Stimulated activated CD8-positive, alpha-beta memory T cell treated with anti-CD3 and anti-CD28 coated beads, Interleukin-15, amount 100 ng/mL, for 24 hours (primary cell): ENCODE measurements at places on chromosomes 1 and 21.

DNA sequence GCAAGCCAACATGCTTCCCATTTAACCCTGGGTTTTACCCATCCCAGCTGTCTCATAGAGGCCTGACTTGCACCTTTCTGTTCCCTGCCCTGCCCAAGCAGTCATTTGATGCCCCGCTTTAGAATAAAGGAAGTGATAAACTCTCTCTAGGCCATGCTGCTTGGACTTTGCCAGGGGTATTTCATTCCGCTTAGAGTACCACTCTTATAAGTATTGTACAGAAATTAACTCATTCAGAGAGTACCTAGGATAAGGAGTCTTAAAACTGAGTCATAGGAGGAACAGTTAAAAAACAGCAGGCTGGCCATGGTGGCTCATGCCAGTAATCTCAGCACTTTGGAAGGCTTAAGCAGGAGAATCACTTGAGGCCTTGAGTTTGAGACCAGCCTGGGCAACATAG, 21.0 kb upstream of the LYST start:
- no peak for DNase-seq

DNA sequence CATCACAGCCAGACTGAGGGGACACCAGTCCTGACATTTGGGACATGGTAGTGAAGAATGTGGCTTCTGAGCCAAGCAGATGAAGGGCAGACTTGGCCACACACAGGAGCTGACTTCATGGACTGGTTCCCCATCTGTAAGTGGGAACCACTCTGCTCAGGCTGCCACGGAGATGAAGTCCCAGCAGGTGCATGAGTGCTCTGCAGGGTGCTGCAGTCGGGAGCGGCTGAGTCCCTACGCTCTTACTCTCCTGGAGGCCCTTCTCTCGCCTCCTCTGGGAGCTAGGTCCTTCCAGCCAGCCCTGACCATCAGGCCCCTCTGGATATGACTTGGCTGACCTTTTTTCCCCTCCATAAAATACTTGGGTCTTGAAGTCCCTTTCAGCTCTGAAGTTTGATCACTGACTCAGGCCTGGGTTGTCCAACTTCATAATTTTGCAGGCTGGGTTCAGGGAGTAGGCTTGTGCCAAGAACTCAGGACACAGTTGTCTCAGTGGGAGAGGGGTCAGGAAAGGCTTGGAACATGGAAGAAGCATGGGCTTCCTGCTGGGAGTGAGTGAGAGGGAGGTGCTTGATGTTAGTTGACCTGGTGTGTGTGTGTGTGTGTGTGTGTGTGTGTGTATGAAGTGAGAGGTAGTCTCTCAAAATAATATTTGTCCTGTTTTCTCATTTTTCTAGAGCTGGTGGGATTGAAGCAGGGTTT, 21.0 kb upstream of the EPS8L3 start:
- DNase-seq: no peak

GRCh38 chr1:7576946-7577657, 194.0 kb upstream of the VAMP3 start:
- no peak for DNase-seq

GRCh38 chr1:236149003-236149595, 6.8 kb downstream of the GPR137B start:
- no peak for DNase-seq

- DNase-seq: no peak
These were observed 5.2 kb downstream of the GRIK3 start for GRCh38 chr1:37028981-37029617.

DNA sequence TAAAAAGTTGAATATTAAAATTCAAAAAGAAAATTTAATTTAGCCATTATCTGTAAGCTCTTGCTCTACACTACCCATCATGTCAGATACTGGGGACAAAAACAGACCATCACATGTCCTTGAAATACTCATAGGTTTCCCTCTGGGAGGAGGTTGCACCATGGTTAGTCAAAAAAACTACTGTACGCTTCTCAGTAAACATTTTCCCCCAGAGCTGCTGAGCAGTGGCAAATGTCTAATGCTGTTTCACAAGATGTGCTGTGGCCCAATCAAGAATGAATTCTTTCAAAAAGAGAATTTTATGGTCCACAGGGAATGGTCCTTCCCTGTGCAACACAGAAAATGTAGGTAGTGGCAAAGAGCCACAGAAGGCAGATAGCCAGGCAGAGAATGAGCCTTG, 6.1 kb downstream of the SLC25A24 start:
- DNase-seq: no peak

- DNase-seq: no peak
These were observed 2.7 kb downstream of the ZBED6 start for GRCh38 chr1:203797948-203798655.

DNA sequence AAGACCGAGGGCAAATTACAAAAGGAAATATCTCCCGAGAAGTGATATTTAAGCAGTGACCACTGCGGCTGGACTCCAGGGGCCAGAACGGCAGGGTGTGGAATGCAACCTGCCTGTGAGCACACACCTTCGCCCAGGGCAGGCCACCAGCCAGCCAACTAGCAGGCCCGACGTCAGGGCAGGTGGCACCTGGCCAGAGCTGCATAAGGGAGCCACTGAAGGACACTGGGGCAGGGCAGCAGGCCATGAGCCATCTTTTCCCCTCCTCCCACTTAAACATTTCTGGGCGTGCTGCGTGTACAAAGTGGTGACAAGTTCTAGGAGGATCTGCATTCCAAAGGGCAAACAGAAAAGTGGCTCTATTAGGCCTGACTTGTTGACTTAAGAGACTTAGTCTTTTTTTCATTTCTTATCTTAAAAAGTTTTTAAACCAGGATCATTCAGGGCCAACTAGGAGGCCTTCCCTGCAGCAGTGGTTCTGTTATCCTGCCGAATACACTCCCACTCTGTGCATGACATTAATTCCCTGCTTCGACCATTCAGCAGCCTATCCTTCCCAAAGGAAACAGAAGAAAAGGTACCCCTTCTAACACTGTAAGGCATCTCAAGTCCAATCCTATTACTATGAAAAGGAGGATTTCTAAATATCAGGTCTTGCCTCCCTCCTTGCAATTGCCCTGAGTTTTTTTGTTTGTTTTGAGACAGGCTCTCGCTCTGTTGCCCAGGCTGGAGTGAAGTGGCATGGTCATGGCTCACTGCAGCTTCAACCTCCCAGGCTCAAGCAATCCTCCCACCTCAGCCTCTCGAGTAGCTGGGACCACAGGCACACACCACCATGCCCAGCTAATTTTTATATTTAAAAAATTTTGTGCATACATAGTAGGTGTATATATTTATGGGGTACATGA, 96.3 kb downstream of the BCAR3 start:
- DNase-seq: no peak

DNA sequence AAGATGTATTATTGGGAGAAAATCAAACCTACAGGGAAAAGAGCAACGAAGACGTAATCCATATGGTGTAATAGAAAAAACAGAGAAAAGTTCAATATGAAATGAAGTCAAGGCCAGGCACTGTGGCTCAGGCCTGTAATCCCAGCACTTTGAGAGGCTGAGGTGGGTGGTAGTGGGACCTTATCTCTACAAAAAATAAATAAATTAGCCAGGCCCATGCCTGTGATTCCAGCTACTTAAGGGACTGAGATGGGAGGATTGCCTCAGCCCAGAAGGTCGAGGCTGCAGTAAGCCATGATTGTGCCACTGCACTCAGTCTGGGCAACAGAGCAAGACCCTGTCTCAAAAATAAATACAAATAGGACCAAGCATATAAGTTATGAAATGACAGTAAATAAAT, 11.4 kb downstream of the DESI2 start:
- DNase-seq: no peak

- DNase-seq: no peak
These were observed 39.3 kb upstream of the ERO1B start for GRCh38 chr1:236321101-236321500.

DNA sequence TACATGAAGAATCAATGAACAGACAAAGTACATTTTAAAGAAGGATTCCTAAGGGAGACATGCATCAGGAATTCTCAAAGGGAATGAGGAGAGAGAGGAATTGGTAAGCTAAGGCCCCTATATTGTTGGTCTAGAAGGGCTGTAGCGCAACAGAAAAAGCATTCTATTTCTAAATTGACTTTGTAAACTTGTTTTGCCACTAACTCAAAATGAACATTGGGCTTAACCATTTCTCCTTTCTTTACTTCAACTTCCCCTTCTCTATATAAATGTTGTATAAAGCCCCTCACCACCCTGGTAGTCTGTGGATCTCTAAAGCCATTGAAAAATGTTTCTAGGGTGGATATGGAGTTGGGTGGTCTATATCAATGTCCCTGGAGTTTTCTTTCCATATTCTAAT, 20.4 kb upstream of the OR6N2 start:
- DNase-seq: no peak

GRCh38 chr1:162258394-162258793, 118.3 kb downstream of the SPATA46 start:
- no peak for DNase-seq

DNA sequence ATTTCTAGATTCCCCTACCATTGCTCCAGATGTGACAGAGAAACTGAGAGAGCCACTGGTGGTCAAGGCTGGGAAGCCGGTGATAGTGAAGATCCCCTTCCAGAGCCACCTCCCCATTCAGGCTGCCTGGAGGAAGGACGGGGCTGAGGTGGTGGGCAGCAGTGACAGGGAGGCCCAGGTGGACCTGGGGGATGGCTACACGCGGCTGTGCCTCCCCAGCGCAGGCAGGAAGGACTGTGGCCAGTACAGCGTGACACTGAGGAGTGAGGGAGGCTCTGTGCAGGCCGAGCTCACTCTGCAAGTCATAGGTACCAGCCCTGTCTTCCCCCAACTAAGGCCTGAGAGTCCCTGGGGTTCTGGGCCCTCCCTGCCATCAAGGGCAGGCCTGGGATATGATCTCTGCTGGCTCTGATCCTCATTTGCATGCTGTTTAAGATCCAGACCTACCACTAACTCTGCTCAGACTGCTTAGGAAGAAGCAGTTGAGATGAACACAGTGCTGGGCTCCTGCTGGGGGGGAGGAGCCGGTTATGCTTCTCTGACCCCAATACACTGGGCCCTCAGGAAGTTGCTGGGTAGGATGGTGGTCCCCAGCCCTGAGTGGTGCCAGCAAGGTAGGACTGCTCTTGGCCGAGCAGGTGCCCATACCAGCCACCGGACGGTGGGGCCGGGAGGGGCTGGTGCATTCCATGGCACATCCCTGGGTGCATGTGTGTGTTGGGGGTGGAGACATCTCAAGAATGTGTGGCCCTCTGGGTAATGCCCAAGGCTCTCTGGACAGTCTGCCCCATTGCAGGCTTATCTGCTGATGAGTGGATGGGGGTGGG, 25.1 kb downstream of the IGFN1 start:
- DNase-seq: no peak

DNA sequence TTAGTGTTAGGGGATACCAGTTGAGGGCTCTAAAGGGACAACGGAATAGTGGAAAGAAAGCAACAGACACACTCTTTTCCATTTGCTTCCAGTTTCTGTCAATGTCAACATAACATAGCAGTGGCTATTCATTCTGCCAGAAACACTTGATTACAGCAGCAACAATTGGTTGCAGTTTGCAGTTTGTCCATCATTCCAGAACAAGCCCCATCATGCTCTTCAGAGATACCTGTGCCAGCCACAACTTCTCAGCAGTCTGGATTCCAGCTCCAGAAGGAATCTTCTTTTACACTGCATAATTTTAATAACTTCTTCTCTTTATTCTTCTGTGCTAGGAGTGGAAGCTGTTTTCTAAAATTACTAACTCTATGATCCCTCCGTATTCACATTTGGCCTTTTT, 1521.4 kb downstream of the PLA2G4A start:
- DNase-seq: no peak

DNA sequence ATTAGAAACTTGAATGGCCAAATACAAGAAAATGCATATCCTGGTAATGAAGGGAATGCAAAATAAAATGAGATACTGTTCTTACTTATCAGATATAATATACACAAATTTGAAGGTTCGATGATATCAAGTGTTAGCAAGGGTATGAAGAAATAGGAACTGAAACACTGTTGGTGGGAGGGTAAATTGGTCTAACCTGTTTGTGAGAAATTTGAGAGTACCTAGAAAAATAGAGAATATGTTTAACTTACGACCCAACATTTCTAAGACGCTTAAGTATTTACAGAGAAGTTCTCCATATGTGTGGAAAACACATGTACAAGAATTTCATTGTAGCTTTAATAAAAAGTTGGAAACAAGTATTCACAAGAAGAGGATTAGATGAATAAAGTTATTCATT, 25.9 kb downstream of the ATG4C start:
- DNase-seq: no peak

DNA sequence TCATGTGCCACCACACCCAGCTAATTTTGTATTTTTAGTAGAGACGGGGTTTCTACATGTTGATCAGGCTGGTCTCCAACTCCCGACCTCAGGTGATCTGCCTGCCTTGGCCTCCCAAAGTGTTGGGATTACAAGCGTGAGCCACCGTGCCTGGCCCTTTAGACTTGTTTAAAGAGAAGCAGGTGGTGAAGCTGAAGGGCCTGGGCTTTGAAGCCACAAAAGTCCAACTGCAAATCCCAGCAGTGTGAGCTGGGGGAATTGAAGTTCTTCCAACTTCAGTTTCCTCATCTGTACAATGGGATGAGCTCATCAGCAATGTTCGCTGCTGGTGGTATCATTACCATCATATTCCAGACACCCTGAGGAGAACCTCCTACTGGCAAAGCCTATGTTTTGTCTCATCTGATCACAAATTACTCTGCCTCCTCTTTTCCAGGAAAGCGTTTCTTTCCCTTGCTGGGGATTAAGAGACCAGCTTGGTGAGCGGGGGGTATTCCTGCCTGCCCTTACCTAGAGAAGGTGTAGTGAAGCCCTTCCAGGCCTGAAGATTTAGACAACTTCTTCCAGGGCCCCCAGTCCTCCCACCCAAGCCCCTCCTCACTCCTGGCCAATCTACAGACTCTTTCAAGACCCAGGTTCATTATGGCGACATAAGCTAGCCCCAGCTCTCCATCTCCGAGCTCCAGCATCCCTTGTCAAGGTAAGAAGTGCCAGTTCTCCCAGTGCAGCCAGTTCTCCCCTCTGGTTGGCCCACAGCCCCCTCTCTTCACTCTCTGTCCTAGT, 2.4 kb upstream of the SHISA4 start:
- no peak for DNase-seq

GRCh38 chr21:31622397-31622796, 37.1 kb upstream of the SOD1 start:
- DNase-seq: no peak

- DNase-seq: no peak
These were observed 14.9 kb downstream of the TRMT13 start for GRCh38 chr1:100147875-100148274.

- no peak for DNase-seq
These were observed 336.5 kb downstream of the KCNH1 start for GRCh38 chr1:210797422-210797821.

DNA sequence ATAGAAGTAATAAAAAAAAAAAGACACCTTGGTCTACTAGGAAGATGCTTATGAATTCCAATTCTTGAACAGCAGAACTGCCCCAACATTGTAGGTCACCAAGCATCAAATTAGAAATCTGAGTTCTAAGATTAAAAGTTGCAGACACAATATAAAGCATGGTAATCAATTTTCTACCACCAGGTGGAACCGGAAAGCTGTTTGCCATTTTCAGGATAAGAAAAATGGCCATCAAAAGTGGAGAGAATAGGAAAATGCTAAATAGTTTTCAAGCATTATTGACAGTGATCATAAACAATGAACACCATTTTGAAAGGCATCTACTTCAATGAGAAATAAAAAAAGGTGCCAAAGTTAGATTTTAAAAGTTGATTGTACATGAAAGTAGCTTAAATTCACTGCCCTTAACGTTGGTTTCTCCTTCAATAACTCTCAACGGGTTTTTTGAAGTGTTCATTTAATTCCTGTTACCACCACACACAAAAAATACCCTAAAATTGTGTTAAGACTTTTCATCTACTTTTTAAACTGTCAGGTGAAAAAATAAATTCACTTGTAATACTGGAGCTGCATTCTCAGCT, 252.9 kb downstream of the KCNT2 start:
- DNase-seq: no peak

- DNase-seq: no peak
These were observed 214.4 kb downstream of the BARHL2 start for GRCh38 chr1:90502696-90503095.
